ENCODE measurements at places on chromosomes 7 and 10.

- DNase-seq, result no peak
Measured at GRCh38 chr10:79063071-79063491, 5.7 kb upstream of the ZMIZ1 start.

- DNase-seq, result no peak
Measured at GRCh38 chr10:47067949-47068940, 157.0 kb downstream of the PTPN20 start.

- no peak for DNase-seq
Measured at GRCh38 chr10:103621783-103622125, 128.2 kb downstream of the NEURL1 start.

GRCh38 chr10:71973777-71974488 is 9.7 kb downstream of the CHST3 start:
- DNase-seq, result no peak

DNA sequence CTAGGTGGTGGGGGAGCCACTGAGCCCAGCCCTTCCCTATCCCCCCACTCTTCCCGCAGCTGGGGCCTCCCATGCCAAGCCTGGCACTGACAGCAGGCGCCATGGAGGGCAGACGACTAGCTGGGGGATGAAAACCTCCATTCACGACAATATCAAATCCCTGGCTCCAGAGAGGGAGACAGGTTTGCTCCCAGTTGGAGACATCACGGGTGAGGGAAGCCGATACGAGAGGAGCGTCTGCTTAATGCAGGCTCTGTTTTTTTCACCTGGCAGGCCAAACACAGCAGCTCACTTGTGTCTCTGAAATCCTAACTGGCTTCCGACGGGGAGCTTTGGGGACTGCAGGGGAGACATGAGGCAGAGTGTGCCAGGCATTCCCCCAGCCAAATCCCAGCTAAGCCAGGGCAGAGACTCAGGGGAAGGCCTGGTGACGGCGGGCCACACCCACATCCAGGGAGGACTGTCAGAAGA is 307.4 kb upstream of the ZMIZ1 start:
- DNase-seq, result no peak

DNA sequence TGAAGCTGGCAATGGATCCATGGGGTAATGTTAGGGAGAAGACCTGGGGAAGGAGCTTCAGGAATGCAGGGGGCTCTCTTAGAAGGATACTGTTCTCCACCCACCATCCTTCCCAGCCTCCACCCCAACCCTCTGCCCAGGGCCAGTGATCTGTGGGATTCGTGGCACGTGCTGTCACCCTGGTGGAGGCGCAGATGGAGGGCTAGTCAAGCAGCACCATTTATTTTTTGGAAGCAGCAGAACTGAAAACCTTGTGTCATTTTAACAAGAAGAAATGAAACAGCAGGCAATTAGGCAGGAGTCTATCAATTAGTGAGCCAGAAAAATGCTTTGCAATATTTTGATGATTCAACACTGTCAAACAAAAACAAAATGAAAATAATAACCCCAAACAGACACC is 155.9 kb downstream of the SH2D4B start:
- DNase-seq, result no peak

- DNase-seq, result no peak
Measured at GRCh38 chr10:115861864-115862263, 411.1 kb downstream of the GFRA1 start.

DNA sequence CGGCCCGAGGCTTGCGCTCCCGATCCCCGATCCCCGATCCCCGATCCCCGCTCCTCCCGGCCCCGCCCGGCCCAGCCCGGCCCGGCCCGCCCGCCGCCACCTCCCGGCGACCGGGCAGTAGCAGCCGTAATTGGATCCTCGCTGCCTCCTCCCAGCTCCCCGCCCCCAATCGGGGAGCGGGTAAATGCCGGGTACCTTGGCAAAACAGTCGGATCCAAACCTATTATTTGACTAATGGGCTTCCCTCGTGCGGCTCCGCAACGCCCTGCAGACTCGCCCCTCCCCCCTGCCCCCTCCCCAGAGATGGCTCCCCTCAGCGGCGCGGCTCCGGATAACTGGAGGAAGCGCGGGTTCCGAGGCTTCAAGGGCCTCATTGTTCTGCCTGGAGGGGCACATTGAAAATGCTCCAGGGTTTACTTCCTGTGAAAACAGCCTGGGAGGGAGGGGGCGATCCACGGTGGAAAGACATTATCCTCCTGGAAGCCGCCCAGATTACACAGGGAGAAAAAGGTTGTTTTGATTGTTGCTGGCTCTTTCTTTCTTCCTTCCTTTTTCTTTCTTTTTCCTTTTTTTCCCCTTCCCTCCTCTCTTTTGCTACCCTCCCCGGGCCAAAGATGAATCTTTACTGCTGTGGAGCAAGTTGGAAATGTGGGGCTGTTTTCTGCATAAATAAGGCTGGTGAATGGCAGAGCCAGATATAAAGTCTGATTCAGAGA is 94.7 kb upstream of the ZMIZ1 start:
- peak; percentile 12 for DNase-seq

DNA sequence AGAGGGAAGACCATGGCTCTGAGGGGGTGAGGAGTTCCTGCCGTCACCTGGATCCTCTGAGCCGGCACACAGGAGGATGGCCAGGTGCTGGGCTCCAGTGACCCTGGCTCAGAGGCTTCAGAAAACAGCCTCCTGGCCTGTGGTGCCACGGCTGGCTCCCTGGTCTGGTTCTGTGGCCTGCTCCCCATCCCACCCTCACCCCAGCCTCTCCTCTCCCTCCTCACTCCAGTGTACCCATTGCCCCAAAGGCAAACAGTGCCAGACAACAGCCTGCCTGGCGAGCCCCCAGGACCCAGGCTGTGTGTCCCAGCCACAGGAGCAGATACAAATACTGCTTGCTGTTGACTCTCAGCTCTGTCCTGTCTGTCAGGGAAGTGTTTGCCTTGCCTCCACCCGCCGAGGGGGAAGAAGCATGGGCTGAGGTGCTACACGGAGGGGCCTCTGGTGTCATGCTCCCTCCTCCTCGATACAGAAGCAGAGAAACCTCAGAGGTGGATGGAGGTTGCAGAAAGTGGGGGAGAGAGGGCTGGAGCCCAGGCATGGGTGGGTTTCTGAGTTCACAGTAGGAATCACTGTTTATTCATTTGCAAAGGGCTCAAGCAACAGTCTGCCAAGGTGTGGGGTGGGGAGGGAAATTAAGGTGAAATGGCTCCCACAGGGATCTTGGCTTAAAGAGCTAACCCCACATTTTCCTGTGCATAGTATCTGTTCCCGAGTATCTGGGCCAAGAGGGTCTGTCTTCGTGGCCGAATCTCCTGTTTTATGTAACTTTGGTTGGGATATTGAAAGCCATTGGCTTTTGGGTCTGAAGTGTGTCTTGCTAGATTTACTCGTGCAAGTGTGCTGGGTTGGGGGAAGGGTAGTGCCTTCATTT is 5.5 kb downstream of the ADRA2A start:
- no peak for DNase-seq

DNA sequence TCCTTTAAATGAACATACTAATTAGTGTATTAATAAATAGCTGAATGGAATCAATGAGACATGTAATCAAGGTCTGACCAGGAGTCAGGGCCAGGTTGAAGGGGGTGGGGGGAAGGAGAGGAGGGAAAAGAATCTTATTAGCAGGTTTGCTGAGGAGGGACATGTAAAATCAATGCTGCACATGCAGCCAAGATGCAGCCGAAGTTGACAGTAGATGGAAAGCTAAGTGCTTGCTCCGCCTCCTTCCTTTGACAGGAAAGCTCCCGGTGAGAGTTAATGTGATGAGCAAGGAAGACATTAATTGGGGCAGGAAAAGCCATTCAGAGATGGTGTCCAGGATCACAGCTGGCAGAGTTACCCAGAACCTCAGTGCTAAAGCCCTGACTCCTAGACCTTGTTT is 24.4 kb downstream of the PLXNA4 start:
- no peak for DNase-seq

- DNase-seq, result no peak
Measured at GRCh38 chr10:58712141-58712540, 199.5 kb downstream of the BICC1 start.

DNA sequence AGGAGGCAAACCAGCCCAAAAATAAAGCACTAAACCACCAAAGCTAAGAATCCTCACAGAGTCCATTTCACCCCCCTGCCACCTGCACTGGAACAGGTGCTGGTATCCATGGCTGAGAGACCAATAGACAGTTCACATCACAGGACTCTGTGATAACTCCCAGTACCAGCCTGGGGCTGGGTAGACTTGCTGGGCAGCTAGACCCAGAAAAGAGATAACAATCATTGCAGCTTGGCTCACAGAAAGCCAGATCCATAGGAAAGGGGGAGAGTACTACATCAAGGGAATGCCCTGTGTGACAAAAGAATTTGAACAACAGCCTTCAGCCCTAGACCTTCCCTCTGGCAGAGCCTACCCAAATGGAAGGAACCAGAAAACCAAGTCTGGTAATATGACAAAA is 13.6 kb upstream of the SLC25A28 start:
- no peak for DNase-seq

DNA sequence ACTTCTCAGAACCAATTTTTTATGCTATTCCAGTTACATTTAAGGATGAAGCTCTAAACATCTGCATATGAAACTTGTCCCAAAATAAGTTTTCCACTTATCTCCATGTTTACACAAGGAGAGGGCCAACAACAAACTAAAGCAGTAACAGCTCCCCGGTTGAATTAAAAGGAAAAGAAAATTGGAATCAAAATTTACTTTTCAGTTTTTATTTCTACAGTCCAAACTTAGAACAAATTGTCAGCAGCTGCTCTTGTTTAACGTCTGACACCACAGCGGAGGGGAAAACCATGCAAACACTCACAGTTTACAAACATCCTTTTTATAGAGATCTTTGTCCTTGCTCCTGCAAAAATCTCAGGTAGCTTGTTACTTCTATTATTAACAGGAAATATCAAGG is 101.3 kb downstream of the COL28A1 start:
- DNase-seq, result no peak

DNA sequence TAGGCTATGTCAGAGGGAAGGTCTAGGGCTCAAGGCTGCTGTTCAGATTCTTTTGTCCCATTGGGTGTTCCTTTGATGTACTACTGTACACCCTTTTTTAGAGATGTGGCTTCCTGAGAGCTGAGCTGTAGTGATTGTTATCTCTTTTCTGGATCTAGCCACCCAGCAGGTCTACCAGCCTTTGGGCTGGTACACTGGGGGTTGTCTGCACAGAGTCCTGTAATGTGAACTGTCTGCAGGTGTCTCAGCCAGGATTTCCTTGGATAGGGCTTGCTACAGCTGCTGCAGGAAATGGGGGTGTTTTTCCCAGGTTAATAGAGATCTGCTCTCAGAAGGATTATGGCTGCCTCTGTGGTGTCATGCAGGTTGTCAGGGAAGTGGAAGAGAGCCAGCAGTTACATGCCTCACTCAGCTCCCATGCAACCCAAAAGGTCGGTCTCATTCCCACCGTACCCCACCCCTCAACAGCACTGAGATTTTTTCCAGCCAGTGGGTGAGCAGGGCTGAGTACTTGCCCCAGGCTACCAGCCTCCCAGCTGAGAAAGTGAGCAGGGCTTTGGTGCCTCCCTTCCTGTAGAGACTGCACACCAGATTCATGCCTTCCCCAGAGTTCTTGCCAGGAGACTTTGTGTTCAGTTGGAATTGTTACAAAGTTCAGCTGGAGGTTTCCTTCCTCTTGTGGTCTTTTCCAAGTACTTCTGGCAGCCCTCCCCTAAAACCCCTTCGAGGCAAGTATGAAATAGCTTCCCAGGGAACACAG is 63.3 kb downstream of the ZNF107 start:
- no peak for DNase-seq

DNA sequence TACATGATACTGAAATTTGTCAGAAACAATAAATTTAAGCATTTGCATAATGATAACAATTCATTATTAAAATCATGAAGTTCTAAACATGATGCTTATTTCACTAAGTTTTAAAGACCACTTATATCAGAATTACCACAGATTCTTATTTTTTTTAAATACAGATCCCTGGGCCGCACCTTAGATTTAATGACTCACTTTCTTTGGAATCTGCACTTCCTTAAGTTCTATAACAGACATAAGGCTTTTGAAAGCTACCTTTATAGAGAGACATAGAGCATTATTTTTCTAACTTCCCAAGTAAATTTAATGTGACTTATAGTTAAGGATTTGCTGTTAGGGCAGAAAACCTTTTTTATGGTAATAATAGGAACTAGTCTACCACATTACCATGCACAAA is 214.9 kb downstream of the IPMK start:
- DNase-seq, result no peak

DNA sequence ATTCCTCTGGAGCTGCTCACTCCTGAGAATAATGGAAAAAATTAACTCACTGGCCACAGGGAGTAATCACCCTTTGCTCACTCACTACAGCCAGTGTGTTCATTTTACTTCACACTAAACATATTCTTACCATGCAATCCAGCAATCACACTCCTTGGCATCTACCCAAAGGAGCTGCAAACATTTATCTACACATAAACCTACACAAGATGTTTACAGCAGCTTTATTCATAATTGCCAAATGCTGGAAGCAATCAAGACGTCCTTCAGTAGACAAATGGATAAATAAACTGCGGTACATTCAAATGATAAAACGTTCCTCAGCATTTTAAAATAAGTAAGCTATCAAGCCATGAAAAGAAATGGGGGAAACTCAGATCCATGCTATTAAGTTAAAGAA is 34.2 kb upstream of the POM121L12 start:
- no peak for DNase-seq

DNA sequence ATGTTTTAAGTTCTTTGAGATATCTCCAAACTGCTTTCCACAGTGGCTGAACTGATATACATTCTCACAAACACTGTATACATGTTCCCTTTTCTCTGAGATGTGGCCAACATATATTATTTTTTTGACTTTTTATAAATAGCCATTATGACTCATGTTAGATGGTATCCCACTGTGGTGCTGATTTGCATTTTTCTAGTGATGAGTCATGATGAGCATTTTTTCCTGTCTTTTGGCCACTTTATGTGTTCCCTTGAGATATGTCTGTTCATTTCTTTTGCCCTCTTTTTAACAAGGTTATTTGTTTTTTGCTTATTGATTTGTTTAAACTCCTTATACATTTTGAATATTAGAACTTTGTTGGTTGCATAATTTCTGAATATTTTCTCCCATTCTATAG is 1055.1 kb downstream of the NXPH1 start:
- no peak for DNase-seq

- DNase-seq, result no peak
Measured at GRCh38 chr7:151927011-151927410, 29.2 kb upstream of the GALNTL5 start.

GRCh38 chr7:157713591-157713990 is 376.8 kb downstream of the DNAJB6 start:
- no peak for DNase-seq

GRCh38 chr7:19707240-19707639 is 1.6 kb downstream of the POLR1F start:
- DNase-seq, result no peak

DNA sequence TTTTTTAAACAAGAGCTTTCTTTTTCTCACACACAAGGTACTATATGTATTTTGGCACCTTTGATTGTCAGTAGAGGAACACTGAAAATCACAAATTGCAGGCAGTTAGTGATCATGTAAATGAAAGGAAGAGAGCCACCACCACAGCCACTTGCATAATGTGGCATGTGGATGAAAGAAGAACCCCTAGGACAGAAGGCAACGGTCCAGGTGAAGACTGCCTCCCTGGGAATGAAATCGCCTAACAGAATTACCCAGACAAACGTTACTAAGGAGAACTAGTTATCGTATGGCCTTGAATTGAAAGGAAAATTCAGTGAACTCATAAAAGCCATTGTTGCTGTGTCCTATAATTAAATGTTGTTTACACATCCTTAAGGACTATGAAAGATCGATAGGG is 41.2 kb upstream of the PTPRZ1 start:
- no peak for DNase-seq

GRCh38 chr7:51456431-51457060 is 139.9 kb upstream of the COBL start:
- no peak for DNase-seq

- no peak for DNase-seq
Measured at GRCh38 chr10:23065181-23065948, 30.0 kb upstream of the MSRB2 start.

- DNase-seq, result no peak
Measured at GRCh38 chr7:61576-62360, 130.6 kb upstream of the FAM20C start.

All from stimulated activated CD8-positive, alpha-beta memory T cell treated with anti-CD3 and anti-CD28 coated beads, Interleukin-2, amount 100 ng/mL, for 1 hour (primary cell).